Fibroblast of skin of back (primary cell): ENCODE measurements at places on chromosomes 12 and 14.

- no peak for DNase-seq
These were observed 31.4 kb upstream of the SPTLC2 start for GRCh38 chr14:77647853-77648252.

DNA sequence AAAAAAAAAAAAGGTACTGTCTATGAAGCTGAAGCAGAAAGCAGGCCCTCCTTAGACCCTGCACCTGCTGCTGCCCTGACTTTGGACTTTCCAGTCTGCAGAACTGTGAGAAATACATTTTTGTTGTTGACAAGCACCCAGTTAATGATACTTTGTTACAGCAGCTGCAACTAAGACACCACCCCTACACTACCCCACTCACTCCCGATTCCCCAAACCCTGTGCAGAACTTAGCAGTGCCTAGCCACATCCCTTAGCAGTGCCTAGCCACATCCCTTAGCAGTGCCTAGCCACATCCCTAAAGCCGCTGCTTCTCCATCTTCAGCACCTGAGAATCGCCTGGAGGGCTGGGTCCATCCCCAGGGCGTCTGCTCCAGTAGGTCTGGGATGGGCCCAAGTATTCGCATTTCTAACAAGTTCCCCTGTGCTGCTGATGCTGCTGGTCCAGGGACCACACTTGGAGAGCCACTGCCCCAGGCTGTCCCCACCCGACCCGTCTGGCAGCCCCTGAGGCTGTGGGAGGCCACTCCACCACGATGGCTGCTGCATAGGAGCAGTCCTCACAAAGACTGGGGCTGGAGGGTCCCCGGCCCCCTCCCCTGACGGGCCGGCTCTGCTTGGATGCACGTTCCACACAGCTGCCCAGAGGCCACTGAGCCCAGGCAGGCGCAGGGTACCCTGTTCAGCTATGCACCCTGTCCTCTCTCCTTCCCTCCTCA is 10.8 kb upstream of the PPP1R13B start:
- DNase-seq, result no peak

- DNase-seq, result no peak
These were observed 7.4 kb downstream of the MOK start for GRCh38 chr14:102297436-102298170.

GRCh38 chr14:94941311-94941710 is 171.4 kb upstream of the GSC start:
- DNase-seq, result no peak

DNA sequence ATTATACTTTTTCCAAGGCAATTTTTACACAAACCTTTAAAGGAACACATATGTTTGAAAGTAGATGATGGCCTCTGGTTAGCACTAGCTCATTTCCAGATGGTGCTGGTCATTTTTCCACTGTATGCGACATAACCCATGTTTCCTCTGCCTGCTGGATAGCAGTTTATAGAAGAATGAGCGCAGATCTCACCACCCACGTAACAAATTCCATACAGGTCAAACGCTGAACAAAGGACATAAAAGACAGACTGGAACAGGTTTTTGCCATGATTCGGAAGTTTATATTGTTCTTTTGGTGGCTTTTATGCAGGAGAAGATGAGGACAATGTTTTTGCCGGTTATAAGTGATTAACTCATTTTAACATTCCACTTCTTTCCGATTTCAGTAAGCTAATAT is 30.7 kb downstream of the PPP1R36 start:
- DNase-seq, result no peak

GRCh38 chr14:100603341-100604120 is 16.3 kb upstream of the BEGAIN start:
- DNase-seq, result no peak

GRCh38 chr14:103078420-103078749 is 5.6 kb upstream of the LBHD2 start:
- DNase-seq, result peak; percentile 66

DNA sequence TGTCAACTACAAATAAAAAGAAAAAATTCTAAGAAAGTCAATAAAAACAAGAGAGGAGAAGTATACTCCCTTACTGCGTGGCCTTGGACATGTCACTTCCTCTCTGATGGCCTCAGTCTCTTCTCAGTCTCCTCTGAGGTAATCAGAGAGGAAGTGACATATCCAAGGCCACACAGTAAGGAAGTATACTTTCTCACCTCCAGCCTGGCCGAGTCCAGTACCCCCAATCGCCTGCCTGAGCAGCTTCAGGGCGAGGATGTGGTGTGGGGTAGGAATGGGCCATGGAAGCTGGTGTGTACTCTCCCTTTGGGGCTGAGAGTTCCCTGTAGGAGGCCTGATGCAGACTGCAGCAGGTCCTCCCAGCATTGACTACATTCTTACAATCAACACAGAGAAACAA is 15.8 kb downstream of the VDR start:
- DNase-seq, result no peak
